ENCODE measurements at places on chromosomes 6 and 20. TPM values are rescaled to one million over a fixed set of nuclear protein-coding genes. Genes with fewer than 3 reads are reported as not detected.

TNFRSF6B gene
- 5.4 TPM for total RNA-seq

VARS2 gene
- 30.6 TPM for total RNA-seq

CASS4 gene
- 1.4 TPM for total RNA-seq

CEP43 gene
- total RNA-seq: 50.8 TPM

CYB5R4 gene
- total RNA-seq: 17.2 TPM

PNLDC1 gene
- 0.49 TPM for total RNA-seq

ETV7 gene
- 0.38 TPM for total RNA-seq

BPIFA1 gene
- not detected for total RNA-seq

GTSF1L gene
- not detected for total RNA-seq

IL20RA gene
- 2.3 TPM for total RNA-seq

MDFI gene
- total RNA-seq: 30.1 TPM

HLA-DOB gene
- total RNA-seq: not detected

SCGN gene
- 0.82 TPM for total RNA-seq

LY6G6C gene
- total RNA-seq: not detected

GINM1 gene
- total RNA-seq: 55.9 TPM

HLA-DRA gene
- 40.0 TPM for total RNA-seq

PEX3 gene
- 24.5 TPM for total RNA-seq

FAM209A gene
- 0.77 TPM for total RNA-seq

RALGAPA2 gene
- total RNA-seq: 66.7 TPM

ADTRP gene
- 13.3 TPM for total RNA-seq

PERP gene
- 20.8 TPM for total RNA-seq

EDN3 gene
- total RNA-seq: 45.3 TPM

NR2E1 gene
- 48.3 TPM for total RNA-seq

SULF2 gene
- 111 TPM for total RNA-seq

MYT1 gene
- 37.3 TPM for total RNA-seq

FOXC1 gene
- total RNA-seq: 43.8 TPM

PSORS1C1 gene
- 0.22 TPM for total RNA-seq

RSPH4A gene
- 2.8 TPM for total RNA-seq

RFX6 gene
- total RNA-seq: not detected

CEBPB gene
- total RNA-seq: 9.1 TPM

Data from camera-type eye (tissue), 1 donor.